GM04503 (cell line): ENCODE measurements at places on chromosomes 6 and 20.

GRCh38 chr20:3563133-3563532, 92.3 kb downstream of the ATRN start:
- no peak for DNase-seq

GRCh38 chr20:44215125-44215524, 4.6 kb upstream of the OSER1 start:
- DNase-seq: no peak

DNA sequence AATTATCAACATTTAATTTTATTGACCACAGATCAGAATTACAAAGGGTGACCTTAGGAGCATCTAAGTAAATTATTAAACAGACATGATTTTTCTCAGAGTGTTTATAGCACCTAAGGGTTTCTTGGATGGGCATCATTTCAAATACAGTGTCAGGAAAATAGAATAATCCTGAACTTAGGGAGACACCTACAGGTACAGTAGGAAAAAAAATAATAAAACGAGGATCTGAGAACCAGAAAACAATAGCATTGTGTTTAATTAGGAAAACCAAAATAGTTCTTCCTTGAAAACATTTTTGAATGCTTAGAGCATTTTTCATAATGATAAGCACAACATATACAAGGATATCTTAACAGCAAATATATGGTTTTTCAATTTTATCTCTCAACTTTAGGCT, 39.2 kb downstream of the MMUT start:
- DNase-seq: no peak

DNA sequence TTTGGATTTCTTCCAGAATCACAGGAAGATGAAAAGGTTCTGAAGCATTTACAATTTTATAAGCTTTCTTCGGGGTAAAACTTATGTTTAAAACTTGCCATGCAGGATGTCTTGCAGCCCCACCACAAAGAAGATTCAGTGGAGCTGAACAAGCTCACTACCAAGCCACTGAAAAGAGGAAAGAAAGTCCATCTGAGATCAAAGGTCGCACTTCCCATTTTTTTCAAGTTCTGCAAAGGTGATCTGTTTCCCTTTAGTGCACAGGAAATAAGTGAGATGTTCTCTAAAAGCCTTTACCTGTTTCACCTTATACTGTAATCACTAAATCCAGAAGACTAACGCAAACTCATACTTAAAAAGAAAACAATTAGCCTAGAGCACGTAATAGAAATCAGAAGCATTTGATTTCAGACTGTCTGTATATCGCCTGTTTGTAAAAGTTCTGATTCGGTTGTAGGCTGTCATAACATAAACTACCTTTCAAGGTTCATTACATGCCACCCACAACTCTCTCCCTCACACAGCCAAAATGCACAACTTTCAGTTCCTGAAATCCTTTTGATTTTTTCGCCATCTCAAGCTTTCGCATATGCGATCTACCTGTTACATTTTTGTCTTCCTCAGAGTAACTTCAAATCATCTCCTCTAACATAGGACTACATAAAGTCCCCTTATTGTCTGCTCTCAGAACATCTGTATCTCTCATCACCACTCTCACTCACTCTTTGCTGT, 1.8 kb downstream of the ECHDC1 start:
- DNase-seq: no peak

GRCh38 chr6:25244865-25245264, 34.3 kb upstream of the CARMIL1 start:
- no peak for DNase-seq

- DNase-seq: no peak
Observed at GRCh38 chr6:157873735-157874344, 50.8 kb downstream of the SNX9 start.

DNA sequence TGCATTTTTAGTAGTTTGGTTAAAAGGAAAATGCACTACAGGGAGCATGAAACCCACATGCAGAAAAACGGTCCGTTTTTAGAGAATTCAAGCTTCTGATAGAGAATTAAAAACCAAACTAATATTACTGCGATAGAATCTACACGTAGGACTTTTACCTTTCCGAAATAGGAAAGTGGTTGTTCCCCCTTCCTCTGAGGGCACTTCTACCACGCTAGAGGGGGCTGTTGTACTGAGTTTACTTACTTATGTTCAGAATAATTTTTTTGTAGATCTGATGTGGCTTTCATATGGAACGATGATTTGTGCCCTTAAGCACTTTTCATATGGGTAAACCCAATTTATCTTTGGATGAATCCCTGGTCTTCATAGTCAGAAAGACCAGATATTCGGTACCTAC, 264.3 kb upstream of the PLN start:
- DNase-seq: no peak

- DNase-seq: no peak
Observed at GRCh38 chr6:3457710-3458602, 1.1 kb upstream of the SLC22A23 start.

GRCh38 chr6:109015176-109015575, 79.5 kb downstream of the SESN1 start:
- DNase-seq: no peak

- DNase-seq: no peak
Observed at GRCh38 chr6:84862843-84863242, 98.4 kb upstream of the TBX18 start.

DNA sequence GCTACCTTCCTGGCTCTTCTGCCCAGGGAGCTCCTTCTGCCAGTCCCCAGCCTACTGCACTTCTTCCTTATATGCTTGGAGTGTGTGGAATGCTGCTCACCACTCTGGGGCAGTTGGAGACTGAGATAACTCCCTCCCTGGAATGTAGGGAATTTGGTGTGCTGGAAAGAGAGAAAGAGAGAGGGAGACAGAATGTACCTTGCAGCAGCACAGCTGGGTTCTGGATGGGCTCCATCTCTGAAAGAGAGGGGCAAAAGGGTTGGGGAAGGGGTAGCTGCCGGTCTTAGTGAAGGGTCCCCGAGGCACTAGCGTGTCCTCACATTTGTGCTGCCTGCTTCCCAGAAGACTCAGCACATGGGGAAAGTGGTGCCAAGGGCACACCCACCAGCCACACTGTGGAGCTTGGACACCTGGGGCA, 40.2 kb upstream of the DDR1 start:
- DNase-seq: no peak

- no peak for DNase-seq
Observed at GRCh38 chr6:150410906-150411305, 42.1 kb downstream of the IYD start.

DNA sequence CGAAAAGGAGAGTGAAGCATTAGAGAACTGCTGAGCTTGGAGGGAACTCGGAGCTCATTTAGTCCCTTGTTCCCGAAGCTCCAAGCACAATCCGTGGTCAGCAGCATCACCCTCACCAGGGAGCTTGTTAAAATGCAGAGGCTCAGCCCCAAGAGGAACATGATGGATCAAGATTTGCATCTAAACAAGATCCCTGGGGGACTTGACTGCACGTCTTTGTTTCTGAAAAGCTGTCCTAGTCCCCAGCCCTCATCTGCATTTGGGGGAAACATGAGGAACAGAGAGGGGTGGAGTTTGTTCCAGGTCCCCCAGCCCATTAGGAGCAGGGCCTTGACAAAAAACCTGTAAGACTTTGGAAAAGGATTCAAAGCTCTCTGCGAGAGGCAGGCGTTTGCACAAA, 4.1 kb upstream of the LBP start:
- DNase-seq: no peak
